Spinal cord (tissue), 10 donors: ENCODE measurements at places on chromosomes 1 and 21.
A peak's percentile ranks its signal among the peaks of the same experiment; 100 is the strongest.

- no peak for DNase-seq
Observed at GRCh38 chr21:35943752-35944151, 116.6 kb downstream of the SETD4 start.

DNA sequence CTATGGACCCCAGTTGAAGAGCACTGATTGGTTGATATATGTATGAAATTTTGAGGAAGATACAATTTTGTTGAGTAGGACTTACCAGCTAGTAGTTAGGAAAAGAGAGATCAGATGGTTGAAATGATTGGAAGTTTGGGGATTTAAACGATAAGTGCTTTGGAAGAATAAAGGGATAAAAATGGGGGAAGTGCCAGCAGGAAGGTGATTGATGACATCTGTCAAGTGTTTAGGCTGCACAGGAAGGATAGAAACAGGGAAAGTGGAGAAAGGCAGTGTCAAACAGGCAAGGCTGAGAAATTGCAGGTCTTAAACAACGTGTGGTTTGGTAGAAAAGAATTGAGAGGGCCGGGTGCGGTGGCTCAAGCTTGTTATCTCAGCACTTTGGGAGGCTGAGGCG, 22.3 kb downstream of the PDC start:
- DNase-seq = no peak

DNA sequence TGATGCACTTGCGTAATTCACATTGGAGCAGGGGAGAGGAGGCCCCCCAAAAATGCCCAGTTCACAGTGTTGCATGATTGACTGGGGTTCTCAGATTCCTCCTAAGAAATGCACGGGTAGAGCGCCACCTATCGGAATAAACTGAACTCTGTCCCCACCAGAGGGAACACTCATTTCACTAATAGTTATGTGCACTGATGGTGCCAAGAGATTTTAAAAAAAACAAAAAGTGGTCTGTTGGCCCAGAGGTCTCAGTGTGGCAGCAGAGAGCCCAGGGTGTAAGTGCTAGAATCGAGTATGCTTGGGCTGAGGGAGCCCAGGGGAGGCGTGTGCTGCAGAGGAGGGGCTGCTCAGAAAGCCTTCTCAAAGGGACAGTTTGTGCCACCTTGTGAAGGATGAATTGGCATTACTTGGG, 6.9 kb downstream of the PINK1 start:
- peak; percentile 49 for DNase-seq

- peak; percentile 52 for DNase-seq
Observed at GRCh38 chr1:169484683-169485430, 887 bp downstream of the SLC19A2 start.

- no peak for DNase-seq
Observed at GRCh38 chr1:38027201-38028104, 14.9 kb downstream of the UTP11 start.

DNA sequence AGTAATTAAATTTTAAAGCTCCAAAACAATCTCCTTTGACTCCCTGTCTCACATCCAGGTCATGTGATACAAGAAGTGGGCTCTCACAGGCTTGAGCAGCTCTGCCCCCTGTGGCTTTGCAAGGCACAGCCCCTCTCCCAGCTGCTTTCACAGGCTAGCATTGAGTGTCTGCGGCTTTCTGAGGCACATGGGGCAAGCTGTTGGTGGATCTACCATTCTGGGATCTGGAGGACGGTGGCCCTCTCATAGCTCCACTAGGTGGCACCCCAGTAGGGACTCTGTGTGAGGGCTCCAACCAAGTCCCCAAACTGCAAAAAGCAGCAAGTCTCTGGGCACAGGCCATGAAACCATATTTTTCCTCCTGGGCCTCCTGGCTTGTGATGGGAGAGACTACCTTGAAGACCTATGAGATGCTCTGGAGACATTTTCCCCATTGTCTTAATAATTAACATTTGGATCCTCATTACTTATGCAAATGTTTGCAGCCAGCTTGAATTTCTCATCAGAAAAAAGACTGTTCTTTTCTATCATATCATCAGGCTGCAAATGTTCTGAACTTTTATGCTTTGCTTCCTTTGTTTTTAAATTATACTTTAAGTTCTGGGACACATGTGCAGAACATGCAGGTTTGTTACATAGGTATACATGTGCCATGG, 554.1 kb upstream of the OLFM3 start:
- DNase-seq = no peak

DNA sequence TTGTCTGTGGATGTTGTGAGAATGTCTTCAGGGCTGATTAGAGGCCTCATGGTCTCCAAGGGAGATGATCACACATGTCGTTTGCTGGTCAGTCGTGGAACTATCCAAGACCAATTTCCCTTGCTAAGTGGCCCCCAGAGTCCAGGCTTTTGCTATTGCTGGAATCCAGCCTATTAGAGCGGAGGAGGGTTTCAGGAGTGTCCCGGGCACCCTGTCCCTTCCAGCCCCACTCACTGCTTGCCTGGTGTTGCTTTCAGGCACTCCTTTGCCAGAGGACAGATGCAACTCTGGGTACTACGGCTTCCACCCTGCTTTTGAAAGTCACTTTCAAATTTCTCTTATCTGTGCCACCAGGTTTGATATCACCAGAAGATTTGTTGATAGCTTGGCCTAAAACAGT, 149.1 kb downstream of the NOS1AP start:
- peak; percentile 43 for DNase-seq

GRCh38 chr21:26212220-26212619, 41.6 kb upstream of the APP start:
- DNase-seq = no peak

GRCh38 chr1:198101716-198102453, 54.9 kb upstream of the NEK7 start:
- no peak for DNase-seq

GRCh38 chr21:19489930-19490329, 1086.3 kb upstream of the TMPRSS15 start:
- DNase-seq = no peak

DNA sequence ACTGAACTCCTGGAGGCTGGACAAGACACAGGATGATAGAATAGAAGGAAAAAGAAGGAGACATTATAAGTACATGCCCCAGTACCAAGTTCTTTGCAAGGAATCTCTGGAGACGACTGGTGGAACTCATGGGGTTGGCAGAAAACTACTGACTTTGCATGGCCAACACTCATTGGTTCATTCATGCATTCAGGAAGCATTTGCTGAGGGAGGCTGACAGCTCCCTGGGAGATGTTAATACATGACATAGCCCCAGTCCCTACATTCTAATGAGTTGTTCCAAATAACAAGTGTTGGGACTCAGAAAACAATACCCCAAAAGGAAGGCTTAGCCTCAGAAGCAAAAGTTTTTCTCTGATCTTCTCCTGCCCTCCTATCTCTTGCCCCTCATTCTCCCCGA, 172.8 kb upstream of the IRF2BP2 start:
- DNase-seq = peak; percentile 64

DNA sequence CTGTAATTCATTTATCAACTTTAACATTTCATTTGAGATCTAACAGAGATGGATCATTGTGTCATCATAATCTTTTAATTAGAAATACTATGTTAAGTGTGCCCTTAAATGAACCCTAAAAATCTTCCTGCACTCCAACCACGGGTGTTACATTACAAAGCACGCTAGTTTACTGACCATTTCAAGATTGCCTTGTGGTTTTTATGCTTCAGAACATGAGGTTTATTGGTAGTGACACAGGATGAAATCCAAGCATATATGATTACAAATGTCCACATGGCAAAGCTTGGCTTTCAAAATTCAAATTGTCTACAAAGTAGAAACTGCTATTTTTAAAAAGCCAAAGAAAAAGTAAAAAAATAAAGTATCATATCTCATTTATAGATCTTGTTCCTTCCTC, 190.4 kb upstream of the USP25 start:
- DNase-seq = no peak
